Activated T-helper 2 cell treated with anti-CD3 and anti-CD28 coated beads, Interferon-gamma antibody, Interleukin-2, Interleukin-4, amounts not matched to agents 10 μg/mL and 5 μg/mL and 100 μg/mL, durations not matched to agents 14 hours and 24 hours and 36 hours (primary cell): ENCODE measurements at places on chromosomes 5 and 9.

DNA sequence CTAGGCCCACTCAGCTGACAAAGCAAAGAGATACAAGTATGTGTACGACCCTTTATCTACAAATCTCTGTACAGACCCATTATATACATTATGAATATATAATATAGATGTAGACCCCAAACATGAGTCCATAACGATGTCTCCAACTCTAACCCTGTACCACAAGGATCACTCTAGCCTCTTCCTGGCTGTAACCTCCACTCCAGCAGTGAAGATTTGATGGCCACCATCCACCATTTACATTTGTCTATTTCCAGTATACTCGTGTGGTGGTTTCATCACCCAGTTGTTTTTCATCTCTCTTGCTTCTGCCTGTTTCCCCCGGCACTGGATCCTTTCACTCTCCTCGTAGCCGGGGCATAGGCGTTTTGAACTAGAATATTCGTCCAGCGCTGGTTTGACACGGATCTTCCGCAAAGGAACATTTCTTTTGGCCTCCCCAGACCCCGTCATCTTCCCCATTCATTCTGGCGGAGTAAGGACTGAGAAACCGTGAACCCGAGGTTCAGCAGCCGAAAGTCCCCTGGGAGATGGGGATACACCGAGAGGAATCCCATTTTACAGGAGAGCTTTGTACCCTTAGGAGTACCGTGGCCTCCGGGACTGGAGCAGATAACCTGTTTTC, 828 bp upstream of the TRIO start:
- no peak for DNase-seq

- no peak for DNase-seq
These were observed 274.7 kb downstream of the ELAVL2 start for GRCh38 chr9:23551311-23551721.

GRCh38 chr5:74763504-74763903, 3.4 kb downstream of the GFM2 start:
- no peak for DNase-seq

- no peak for DNase-seq
These were observed 2.5 kb upstream of the NEK6 start for GRCh38 chr9:124255222-124255621.

DNA sequence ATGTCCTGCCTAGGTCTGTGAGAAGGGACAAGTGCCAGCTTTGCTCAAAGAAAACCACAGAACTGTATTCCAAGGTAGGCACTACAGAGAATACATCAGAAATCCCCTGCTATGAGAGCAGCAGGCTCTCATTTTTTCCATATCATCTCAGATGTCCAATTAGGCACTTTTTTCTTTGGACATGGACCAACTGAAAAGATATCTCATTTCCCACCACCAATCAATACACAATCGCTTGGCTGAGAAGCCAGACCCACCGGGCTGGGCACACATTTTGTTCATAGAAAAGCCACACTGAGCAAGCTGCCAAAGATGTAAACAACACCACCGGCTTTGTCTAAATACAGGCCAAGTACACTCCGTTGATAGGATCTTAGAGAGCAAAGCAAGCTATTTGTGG, 25.9 kb downstream of the STOM start:
- no peak for DNase-seq

DNA sequence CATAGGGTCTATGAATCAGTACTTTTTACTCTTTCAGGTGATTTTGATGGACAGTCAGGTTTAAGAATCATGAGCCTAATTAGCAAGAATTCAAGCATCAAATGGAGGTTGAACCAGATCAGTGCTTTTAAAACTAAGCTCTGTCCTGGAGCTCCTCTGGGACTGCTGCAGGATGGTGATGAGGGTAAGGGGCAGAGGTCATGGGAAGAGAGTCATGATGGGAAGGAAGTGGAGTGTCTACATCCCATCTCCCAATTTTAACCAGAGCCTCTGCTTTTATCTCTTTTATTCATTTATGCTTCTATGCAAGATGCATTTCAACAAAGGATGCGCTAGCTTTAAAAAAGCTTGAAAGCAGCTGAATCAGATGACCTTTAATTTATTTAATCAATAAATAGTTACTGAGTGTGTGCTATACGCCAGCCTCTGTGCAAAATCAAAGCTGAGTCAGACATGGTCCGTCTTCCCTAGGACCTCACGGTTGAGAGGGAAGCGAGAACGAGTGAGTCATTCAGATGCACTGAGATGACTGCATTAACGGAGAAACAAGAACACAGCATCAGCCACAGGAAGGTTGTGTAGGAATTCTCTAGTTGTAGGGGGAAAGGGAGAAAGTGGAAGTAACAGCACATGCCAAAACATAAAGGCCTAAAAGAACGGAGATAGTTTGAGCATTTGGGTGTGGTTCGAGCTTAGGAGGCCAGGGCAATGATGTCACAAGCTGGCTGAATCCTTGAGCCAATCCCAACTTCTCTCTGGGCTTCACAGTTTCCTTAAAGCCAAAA, 441.6 kb upstream of the BRINP1 start:
- DNase-seq, result no peak

- DNase-seq, result no peak
These were observed 40.9 kb downstream of the CACNA1B start for GRCh38 chr9:137918331-137919094.

- DNase-seq, result no peak
These were observed 170.6 kb downstream of the CACNA1B start for GRCh38 chr9:138048184-138048583.

DNA sequence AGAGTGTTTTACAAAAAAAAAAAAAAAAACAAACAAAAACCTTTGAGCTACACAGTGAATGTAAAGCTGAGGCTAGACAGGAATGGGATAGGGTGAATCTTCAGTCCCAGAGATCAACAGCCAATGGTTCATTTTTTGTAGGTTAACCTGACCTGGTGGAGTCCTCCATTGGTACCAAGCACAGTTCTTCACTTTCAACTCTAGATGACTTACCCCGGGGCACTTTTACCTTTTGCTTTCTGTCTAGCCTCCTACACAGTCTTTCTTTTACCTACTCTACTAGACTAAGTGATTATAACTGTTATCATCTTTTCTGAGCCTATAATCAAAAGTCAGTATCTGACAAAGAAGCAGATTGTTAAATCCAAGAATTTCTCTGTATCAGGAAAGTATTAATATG, 50.9 kb downstream of the ANXA2R start:
- no peak for DNase-seq
